ENCODE measurements at places on chromosomes 7 and 10.

GRCh38 chr7:134885967-134886352 lies 100.3 kb upstream of the AGBL3 start:
- no peak for DNase-seq

- DNase-seq: no peak
These were observed 3.8 kb downstream of the MAD1L1 start for GRCh38 chr7:2228921-2229320.

- no peak for DNase-seq
These were observed 12.7 kb downstream of the LMTK2 start for GRCh38 chr7:98119256-98119918.

- no peak for DNase-seq
These were observed 54.7 kb downstream of the ZNF727 start for GRCh38 chr7:64099656-64100531.

DNA sequence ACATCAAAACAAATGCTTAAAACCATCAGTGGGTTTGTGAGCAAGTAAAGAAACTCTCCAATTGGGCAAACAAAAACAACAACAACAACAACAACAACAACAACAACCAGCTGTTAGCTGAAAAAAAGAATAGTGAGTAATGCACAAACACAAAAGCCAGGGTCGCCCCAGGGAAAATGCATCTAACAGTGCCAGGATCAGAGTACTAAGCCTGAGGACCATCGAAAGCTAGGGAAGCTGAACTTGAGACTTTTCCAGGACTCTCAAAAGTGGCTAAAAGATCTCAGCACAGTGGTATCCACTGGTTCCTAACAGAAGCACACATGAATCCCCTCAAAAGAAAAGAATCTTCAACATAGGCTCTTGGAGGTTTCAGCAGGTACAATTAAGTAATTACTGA lies 83.3 kb downstream of the CPXM2 start:
- no peak for DNase-seq

DNA sequence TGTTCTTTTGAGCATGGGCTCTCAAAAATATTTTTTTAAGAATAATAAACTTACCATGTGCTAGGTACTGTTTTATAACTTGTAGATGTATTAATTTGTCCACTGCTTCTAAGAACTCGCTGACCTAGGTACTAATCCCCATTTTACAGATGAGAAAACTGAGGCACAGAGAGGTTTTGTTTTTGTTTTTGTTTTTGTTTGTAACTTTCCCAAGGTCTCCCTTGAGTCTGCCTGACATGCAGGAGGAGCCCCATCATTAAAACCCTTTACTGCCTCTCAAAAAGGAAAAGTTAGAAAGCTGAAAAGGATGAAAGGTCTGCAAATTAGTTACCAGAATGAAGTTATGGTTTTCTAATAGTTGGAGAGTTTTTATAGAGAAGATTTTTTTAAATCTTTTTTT lies 38.5 kb upstream of the AGBL3 start:
- DNase-seq: no peak

- DNase-seq: no peak
These were observed 7.3 kb downstream of the ASB13 start for GRCh38 chr10:5658871-5659618.

DNA sequence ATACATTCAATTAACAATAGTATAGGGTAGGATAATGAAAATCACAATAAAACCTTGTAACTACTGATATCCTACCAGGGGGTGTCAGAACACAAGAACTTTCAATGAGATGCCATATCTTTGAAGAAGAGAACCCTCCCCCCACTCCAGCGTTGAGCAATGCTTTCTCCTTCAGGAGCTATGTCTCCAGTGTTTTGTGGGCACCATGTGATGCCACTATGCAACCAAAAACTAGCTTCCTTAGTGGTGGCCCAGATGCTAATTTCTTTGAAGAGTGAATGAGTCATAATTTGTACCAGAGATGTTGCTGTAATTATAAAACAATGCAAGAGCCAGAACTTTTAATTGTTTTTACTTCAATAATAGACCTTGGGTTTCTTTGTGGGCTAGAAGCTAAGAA lies 76.0 kb upstream of the ADO start:
- no peak for DNase-seq

- no peak for DNase-seq
These were observed 248.1 kb downstream of the ABCA13 start for GRCh38 chr7:48419401-48419800.

DNA sequence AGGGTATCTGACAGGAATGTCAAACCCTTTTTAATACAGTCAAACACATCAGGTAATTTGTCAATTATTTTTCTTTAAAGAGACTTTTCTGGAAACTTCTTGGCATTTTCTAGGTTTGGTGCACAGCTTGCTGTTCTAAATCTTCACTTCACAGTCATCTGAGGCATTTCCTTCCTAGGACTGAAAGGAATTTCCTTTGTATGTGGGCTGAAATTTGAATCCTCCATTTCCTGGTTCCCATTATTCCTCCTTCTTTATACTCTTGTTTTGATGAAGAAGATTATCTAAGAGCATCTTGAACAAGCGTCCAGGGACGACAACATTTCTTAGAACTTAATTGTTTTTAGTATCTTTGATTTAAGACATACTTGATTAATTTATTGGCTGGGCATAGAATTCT lies 24.9 kb downstream of the CALD1 start:
- no peak for DNase-seq

GRCh38 chr10:30903397-30904138 lies 128.1 kb downstream of the ZNF438 start:
- DNase-seq: no peak

DNA sequence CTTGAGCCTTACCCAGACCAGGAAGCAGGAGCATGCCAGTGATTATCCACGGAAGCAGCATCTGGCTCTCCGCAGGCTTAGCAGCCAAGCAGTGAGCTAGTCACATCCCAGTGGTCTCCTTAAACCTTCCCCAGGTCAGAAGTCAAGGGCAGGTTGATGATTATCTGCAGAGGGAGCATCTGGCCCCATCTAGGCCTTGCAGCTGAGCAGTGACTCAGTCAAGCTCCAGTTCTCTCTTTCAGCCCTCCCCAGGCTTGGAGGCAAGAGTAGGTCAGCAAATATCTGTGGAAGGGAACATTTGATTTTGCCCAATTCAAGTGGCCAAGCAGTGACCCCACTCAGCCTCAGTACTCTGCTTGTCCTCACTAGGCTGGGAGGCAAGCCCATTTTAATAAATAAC lies 61.6 kb downstream of the ANKRD7 start:
- no peak for DNase-seq

DNA sequence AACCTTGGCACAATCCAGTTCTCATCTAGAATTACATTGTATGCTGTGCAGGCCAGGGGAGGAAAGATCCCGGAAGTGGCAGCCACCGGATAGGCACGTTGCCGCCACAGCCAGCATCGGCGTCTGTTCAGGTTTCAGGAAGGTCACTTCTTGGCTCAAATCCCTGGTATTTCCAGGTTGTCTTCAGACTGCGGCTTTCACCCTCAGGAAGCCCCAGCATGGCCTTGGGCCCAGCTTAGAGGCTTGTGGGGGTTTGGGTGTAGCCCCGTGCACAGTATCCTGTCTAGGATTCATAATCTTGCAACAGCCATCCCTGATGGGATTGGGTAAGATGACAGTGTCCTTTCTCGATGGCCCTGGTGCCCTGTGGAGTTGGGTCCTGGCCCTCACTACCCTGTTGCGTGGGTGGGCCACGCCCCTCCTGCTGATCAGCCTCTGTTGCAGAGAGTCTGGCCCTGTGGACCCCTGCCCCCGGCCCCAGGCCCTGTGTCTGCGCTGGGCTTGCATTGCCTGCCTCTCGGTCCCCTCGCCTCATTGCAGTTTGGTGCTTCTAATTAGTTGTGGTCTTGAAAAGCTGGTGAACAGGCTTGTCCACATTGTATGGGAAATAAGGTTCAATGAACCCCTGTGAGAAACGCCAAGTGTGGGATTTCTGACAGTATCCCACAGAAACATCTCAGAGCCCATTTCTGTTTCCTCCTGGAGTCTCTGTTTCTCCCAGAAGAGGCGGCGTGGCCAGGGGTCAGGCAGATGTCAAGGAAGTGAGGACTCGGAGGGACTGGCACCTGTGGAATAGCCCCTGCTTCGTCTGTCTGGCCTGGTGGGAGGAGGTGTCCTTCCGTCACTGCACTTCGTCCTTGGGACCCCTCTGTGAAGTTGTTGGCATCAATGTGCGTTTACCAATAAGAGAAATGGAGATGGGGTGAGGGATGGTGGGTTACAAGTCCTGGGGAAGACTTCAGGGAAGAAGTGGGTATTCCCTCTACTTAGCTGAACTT lies 77.5 kb downstream of the MGMT start:
- no peak for DNase-seq

DNA sequence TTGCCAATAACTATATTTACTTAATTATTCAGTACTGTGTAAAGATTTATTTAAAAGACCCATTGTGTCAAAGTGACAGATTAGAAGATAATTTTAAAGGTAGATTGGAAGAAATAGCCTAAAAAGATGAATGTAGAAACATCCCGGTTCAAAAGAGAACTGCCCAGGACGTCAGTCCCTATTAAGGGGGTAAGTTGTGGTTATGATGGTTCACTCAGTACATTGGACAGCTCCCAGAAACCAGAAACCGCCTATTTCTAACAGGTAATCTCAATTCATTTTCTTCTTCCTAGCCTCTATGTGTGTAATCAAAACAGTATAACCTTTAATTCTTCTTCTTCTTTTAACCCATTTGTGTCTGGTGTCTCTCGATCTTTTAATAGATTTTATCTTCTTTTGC lies 1.5 kb upstream of the FERD3L start:
- no peak for DNase-seq

DNA sequence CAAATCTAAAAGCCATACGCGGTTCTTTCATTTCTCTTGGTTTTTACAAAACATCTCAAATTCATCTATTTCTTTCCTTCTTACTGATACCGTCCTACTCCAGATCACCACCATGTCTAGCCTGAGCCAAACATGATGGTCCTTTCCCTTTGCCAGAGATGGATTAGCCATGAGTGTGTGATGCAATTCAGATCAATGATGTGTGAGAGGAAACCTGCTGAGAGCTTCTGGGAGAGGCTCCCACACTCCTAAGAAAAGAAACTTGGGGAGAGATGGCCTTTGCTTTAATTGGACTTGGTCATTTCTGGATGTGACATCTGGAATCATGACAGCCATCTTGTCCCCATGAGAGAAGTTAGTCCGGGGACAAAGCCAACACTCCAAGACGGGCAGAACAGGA lies 367.2 kb downstream of the FGFR2 start:
- no peak for DNase-seq

- DNase-seq: no peak
These were observed 78.7 kb downstream of the PTPRN2 start for GRCh38 chr7:158508802-158509385.

- DNase-seq: no peak
These were observed 23.8 kb upstream of the STARD3NL start for GRCh38 chr7:38154278-38154677.

GRCh38 chr10:79003183-79004100 lies 65.3 kb upstream of the ZMIZ1 start:
- no peak for DNase-seq

DNA sequence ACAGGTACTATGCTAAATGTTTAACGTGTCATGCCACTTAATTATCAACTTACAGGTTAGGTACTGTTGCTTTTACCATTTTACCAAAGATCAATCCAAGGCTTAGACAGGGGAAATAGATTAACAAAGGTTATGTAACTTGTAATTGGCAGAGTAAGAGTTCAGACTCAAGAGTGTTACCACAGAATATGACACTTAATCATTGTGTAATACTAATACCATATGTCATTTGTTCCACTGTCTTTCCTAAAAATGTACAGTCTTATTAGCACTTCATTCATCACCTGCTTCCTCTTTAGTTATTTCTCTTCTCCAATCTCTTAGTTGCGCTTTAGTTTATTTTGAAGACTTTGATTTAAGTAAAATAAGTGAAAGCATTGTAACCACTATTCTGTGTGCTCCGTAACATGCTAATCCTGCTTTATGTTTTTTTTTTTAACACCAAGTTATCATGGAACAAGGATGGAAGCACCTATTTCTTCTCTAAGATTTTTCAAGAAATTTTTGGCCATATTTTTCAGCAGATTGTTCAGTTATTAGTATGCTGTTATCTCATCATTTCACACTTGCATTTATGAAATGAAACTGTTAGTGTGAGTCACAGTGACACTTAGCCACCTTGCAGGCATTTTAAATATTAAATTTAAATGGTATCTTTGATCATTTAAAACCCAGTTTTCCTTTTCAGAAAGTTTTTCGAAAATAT lies 197.3 kb downstream of the PHF14 start:
- no peak for DNase-seq

- no peak for DNase-seq
These were observed 319.8 kb upstream of the PHYHIPL start for GRCh38 chr10:58856508-58857240.

GRCh38 chr7:81624650-81625631 lies 144.9 kb downstream of the HGF start:
- DNase-seq: no peak

DNA sequence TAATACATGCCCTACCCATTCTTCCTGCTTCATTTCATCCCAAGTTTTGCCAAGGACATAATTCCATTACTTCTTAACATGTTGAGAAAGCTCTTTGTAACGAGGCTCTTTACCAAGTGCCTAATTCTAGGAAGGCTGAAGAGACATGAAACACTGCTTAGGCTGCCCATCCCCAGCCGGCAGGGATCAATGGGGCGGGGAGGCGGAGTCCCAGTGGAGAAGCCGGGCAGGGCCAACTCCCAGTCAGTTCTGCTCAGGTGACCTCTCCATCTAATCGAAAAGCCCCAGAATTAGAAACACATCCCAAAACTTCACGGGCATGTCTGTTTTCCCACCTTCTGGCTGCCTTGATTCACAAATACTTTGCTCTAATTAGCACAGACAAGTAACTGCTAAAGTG lies 89.5 kb upstream of the LYZL1 start:
- no peak for DNase-seq

DNA sequence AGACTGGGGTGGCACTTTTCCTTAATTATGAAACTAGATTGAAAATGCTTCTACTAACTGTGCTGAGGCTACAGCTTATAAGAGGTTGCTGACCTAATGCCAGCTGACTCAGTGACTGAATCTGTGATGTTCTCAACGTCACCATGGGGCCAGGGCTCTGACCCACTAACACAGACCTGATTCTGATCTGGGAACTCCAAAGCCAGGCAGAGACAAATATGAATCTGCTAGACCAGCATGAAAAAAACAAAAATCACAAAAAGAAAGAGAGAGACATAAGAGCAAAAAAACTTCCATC lies 16.1 kb downstream of the USP6NL start:
- DNase-seq: no peak

- DNase-seq: no peak
These were observed 765 bp downstream of the WBP1L start for GRCh38 chr10:102744374-102745051.

GRCh38 chr7:44956157-44956766 lies 22.6 kb downstream of the MYO1G start:
- DNase-seq: no peak

- DNase-seq: no peak
These were observed 1454.1 kb downstream of the GATA3 start for GRCh38 chr10:9508606-9509005.

GRCh38 chr7:157248659-157249058 lies 88.1 kb upstream of the DNAJB6 start:
- DNase-seq: no peak

Measured in NCI-H1930 (cell line).